Activated CD8-positive, alpha-beta memory T cell treated with anti-CD3 and anti-CD28 coated beads, Interleukin-2, amount 50 U/mL, for 48 hours (primary cell): ENCODE measurements at places on chromosomes 11 and 22.

GRCh38 chr11:44601471-44602370, 36.3 kb downstream of the CD82 start:
- no peak for DNase-seq

GRCh38 chr11:33723238-33723881, 12.9 kb downstream of the CD59 start:
- DNase-seq, result no peak

DNA sequence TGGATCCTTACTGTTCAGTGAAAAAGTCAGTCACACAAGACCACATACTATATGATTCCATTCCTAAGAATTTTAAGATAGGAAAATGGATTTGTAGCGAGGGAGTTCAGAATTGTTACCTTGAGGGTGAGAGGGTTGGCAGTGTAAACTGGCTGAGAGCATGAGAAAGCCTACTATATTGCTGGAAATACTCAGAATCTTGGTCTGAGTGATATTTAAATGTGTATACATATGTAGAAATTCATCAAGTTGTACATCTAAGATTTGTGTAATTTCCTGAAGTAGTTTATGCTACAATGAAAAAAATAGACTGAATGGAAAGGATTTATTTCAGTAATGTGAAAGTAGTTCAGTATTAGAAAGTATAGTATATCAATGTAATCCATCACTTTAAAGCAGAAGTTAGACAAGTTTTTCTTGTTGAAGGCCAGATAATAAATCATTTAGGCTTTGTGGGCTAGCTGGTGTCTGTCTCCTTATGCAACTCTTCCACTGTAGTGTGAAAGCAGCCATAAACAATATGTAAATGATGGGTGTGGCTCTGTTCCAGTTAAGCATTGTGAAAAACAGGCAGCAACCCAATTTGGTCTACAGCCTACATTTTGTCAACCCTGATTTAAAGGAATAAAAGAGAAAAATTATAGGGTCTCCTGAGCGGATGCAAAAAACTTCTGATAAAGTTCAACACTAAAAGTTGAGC, 127.2 kb upstream of the THY1 start:
- DNase-seq, result no peak

DNA sequence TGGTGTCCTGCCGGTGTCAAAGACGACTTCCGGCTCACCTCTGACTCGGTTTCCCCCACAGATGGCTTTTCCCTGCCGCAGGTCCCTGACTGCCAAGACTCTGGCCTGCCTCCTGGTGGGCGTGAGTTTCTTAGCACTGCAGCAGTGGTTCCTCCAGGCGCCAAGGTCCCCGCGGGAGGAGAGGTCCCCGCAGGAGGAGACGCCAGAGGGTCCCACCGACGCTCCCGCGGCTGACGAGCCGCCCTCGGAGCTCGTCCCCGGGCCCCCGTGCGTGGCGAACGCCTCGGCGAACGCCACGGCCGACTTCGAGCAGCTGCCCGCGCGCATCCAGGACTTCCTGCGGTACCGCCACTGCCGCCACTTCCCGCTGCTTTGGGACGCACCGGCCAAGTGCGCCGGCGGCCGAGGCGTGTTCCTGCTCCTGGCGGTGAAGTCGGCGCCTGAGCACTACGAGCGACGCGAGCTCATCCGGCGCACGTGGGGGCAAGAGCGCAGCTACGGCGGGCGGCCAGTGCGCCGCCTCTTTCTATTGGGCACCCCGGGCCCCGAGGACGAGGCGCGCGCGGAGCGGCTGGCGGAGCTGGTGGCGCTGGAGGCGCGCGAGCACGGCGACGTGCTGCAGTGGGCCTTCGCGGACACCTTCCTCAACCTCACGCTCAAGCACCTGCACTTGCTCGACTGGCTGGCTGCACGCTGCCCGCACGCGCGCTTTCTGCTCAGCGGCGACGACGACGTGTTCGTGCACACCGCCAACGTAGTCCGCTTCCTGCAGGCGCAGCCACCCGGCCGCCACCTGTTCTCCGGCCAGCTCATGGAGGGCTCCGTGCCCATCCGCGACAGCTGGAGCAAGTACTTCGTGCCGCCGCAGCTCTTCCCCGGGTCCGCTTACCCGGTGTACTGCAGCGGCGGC, 5.5 kb downstream of the B3GNT6 start:
- DNase-seq, result no peak

DNA sequence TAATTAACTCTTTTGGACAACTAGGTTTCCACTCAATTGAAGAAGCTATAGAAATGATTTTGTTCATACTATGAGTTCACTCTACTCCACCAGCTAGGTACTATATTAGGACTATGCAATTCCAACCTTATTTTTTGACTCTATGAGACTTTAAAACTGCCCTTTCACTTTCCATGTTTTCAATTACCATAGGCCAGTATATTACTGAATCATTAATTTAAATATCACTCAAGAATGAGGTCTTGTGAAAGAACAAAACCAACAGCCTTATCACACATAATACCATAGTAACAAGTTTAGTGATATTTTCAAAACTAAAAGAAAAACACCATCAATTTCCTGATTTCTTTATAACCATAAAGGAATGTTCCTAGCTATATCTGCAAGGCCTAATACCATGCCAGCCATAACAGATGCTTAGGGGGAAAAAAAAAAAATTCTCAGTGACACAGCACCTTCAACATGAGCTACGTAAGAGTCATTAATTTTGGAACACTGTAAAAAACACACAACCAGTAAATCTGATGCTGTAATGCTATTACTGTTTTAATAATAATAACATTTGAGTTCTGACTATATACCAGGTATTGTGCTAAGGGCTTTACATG, 6.1 kb downstream of the DCUN1D5 start:
- no peak for DNase-seq
